ENCODE measurements at places on chromosomes 1 and 21.

- H3K27me3 ChIP-seq, result no peaks in the 10 kb centered on the region
- H3K27ac ChIP-seq, result no peak overlapping the region
- no peaks in the 10 kb centered on the region for H3K4me1 ChIP-seq
- H3K4me3 ChIP-seq, result no peak overlapping the region
These were observed 222.6 kb upstream of the DPYD start for GRCh38 chr1:98143403-98143802.

- no peak overlapping the region for H3K27ac ChIP-seq
- DNase-seq, result no peak
- H3K36me3 ChIP-seq, result no peaks in the 10 kb centered on the region
- no peak overlapping the region for H3K4me3 ChIP-seq
- no peaks in the 10 kb centered on the region for H3K4me1 ChIP-seq
- H3K27me3 ChIP-seq, result no peaks in the 10 kb centered on the region
These were observed 31.3 kb upstream of the GUCA2A start for GRCh38 chr1:42195841-42196240.

GRCh38 chr1:170097449-170097948, 23.0 kb upstream of the KIFAP3 start:
- no peaks in the 10 kb centered on the region for H3K27me3 ChIP-seq
- H3K4me1 ChIP-seq, result no peaks in the 10 kb centered on the region
- H3K4me3 ChIP-seq, result no peak overlapping the region

GRCh38 chr21:30256100-30256499, 26.6 kb downstream of the KRTAP24-1 start:
- no peaks in the 10 kb centered on the region for H3K4me1 ChIP-seq
- H3K36me3 ChIP-seq, result no peaks in the 10 kb centered on the region
- H3K4me3 ChIP-seq, result no peak overlapping the region
- no peak overlapping the region for H3K27ac ChIP-seq

DNA sequence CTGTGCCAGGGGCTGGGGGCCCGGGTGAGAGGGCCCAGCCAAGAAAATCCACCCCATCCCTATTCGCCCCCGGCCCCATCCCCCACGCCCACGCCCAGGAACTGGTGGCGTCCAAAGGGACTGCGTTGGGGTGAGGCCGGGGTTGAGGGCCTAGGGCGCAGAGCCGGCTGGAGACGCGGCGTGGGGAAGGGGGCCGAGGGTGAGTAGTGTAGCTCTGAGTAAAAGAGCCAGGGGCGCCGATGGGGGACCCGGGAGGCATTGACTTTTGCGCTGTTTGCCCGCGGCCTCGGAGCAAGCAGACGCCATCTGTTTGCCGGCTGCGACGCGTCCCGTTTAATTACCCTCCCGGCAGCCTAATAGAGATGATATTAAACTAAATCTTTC, 3.5 kb upstream of the DMRTA2 start:
- DNase-seq, result no peak
- H3K4me1 ChIP-seq, result no peaks in the 10 kb centered on the region
- no peaks in the 10 kb centered on the region for H3K36me3 ChIP-seq
- no peak overlapping the region for H3K27ac ChIP-seq

DNA sequence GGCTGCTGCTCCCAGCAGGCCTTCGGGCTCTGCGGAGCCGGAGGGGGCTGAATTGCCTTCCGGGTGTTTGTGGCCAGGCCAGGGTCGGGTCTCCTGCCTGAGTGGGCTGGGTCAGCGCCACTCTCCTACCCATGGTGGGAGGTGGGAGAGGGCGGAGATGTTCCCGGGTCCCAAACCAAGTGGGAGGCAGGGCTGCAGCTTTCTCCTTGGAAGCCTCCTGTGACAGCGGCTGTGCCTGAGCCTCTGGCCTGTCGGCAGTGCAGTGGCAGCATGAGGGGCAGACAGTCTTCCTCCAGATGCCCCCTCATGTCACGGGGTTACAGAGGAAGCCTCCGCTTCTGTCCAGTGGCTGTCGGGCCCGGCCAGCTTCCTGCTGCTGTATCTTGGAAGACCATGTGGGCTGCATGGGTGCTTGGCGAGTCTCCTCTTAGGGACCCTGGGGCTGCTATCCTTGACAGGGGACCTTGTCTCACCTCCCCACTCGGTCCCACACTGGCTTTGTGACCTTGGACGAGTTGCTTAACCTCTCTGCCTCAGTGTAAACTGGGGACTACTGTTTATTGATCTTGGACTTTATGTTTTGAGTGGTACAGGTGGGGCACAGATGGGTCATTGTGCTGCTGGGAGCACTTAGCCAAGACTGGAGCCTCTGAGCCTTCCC, 4.3 kb downstream of the SKI start:
- peaks cover 68% of the 10 kb centered on the region for H3K4me1 ChIP-seq
- H3K27me3 ChIP-seq, result no peaks in the 10 kb centered on the region
- no peak for DNase-seq
- H3K36me3 ChIP-seq, result no peaks in the 10 kb centered on the region

DNA sequence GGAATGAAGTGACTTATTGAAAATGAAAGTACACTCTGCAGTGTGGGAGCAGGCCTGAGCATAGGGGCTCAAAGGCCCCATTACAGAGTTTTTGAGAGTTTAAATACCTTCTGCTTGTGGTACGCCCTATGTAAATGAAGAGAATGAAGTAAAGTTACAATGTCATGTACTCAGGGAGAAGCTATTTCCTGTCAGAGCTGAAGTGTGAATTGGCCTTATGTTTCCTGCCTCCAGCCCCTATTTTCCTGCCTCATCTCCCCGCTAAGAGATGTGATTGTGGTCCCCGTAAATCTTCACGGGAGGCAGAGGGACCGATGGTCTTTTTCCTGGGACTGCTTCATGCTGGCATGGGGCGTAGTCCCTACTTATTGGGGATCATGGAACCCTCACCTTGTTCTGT, 2.5 kb upstream of the ZNF683 start:
- H3K4me3 ChIP-seq, result no peak overlapping the region
- no peaks in the 10 kb centered on the region for H3K4me1 ChIP-seq
- DNase-seq, result no peak
- no peaks in the 10 kb centered on the region for H3K36me3 ChIP-seq
- no peak overlapping the region for H3K27ac ChIP-seq

- peak overlapping the region; percentile 67 for H3K27ac ChIP-seq
- H3K4me3 ChIP-seq, result no peak overlapping the region
- DNase-seq, result peak; percentile 36
- H3K4me1 ChIP-seq, result no peaks in the 10 kb centered on the region
- no peaks in the 10 kb centered on the region for H3K36me3 ChIP-seq
- H3K27me3 ChIP-seq, result no peaks in the 10 kb centered on the region
These were observed 25.6 kb downstream of the ALPL start for GRCh38 chr1:21534674-21535378.

- no peaks in the 10 kb centered on the region for H3K27me3 ChIP-seq
- DNase-seq, result no peak
- H3K4me3 ChIP-seq, result no peak overlapping the region
- peaks cover 21% of the 10 kb centered on the region for H3K4me1 ChIP-seq
- H3K36me3 ChIP-seq, result peaks cover 6% of the 10 kb centered on the region
These were observed 20.3 kb downstream of the USP24 start for GRCh38 chr1:55194851-55195250.

- no peak for DNase-seq
- no peak overlapping the region for H3K27ac ChIP-seq
- H3K4me3 ChIP-seq, result no peak overlapping the region
- peaks cover 3% of the 10 kb centered on the region for H3K36me3 ChIP-seq
- H3K4me1 ChIP-seq, result no peaks in the 10 kb centered on the region
- no peaks in the 10 kb centered on the region for H3K27me3 ChIP-seq
These were observed 22.8 kb downstream of the NADK start for GRCh38 chr1:1755426-1755825.

DNA sequence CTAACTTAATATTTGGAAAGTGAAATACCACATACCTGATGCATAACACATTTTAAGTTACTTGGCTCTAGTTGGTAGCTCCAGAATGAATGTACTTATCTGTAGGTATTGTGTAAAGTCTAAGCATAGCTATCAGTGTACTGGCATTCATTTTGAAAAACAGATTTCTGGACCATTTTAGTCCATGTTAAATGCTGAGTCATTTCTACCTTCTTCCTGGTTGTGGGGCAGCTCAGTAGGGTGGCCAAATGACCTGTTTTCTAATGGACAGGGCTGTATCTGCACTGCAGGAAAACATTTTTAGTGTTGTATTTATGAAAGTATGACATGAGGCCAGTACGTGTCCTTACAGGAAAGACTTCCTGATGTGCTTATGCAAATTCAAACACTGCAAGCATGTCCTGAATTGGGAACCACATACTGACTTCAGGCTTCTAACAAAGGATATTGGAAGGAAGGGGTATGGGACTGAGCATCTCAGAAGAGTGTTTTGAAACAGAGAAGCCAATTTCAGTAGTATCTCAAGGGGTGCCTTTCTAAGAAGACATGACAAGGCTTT, 300.3 kb upstream of the B3GALT2 start:
- no peak overlapping the region for H3K27ac ChIP-seq
- no peak for DNase-seq
- no peaks in the 10 kb centered on the region for H3K4me1 ChIP-seq
- no peaks in the 10 kb centered on the region for H3K27me3 ChIP-seq
- no peak overlapping the region for H3K4me3 ChIP-seq

DNA sequence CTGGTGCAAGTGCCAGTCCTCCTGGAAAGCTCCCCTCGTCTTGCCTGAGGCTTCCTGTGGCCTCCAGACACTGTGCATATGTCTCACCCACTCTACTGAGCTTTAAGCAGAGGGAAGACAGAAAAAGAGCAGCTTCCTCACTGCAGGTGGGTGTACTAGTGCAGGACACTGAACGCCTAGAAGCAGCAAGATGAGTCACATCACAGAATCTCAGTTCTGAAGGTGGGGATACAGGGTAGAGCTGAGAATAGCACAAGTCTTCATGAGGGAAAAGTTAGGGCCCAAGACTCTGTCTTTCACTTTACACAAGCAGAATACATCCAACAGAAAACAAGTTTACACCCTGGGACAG, 37.4 kb downstream of the PCAT6 start:
- H3K4me1 ChIP-seq, result no peaks in the 10 kb centered on the region
- H3K4me3 ChIP-seq, result no peak overlapping the region
- no peaks in the 10 kb centered on the region for H3K36me3 ChIP-seq
- no peaks in the 10 kb centered on the region for H3K27me3 ChIP-seq

- H3K27ac ChIP-seq, result no peak overlapping the region
- peaks cover 80% of the 10 kb centered on the region for H3K36me3 ChIP-seq
- DNase-seq, result no peak
- no peak overlapping the region for H3K4me3 ChIP-seq
- H3K4me1 ChIP-seq, result no peaks in the 10 kb centered on the region
These were observed 44.8 kb downstream of the PRDM15 start for GRCh38 chr21:41834252-41834925.

DNA sequence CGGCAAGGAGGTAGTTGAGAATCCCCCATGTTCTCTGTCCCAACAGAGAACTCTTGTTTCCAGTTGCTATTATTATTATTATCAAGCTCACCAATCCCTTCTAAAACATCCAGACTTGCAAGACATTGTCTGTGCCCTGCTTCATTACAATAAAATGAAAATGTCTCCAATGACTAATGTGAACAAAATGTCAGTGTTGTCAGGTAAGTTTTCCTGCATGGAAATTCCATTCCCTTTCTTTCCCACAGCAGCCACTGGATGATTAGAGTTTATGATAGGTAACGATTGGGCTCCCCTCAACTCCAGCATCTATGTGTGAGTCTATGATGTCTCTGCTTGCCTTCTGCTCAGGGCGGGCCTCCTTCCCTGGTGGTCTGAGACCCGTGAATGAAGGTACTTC, 8.9 kb upstream of the DYRK1A start:
- H3K27ac ChIP-seq, result no peak overlapping the region
- no peaks in the 10 kb centered on the region for H3K4me1 ChIP-seq
- H3K4me3 ChIP-seq, result no peak overlapping the region

Data from tibial nerve (tissue), 4 donors.